GM04503 (cell line): ENCODE measurements at places on chromosomes 4 and X.
A peak's percentile ranks its signal among the peaks of the same experiment; 100 is the strongest.

DNA sequence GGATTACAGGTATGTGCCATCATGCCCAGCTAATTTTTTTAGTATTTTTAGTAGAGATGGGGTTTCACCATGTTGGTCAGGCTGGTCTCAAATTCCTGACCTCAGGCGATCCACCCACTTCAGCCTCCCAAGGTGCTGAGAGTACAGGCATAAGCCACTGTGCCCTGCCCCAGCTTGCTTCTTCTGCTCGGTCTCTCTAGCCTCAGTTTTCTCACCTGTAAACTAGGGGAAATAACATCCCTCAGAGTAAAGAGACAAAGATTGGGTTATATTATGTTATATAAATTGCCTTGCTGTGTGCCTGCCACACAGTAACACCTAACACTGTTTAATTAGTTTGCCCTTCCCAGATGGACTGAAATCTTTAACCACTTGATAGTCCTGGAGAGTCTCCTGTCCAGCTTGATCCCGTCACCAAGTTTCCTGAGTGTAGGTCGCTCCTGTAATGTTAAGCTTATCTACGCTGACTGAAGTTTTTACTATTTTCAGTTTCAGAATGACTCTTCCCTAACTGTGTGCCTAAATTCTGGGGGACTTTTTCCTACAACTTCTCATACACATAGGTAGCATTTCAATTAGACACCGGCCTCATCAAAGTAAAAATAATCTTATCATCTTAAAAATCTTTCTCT is 412.7 kb upstream of the TENM3 start:
- no peak for DNase-seq

DNA sequence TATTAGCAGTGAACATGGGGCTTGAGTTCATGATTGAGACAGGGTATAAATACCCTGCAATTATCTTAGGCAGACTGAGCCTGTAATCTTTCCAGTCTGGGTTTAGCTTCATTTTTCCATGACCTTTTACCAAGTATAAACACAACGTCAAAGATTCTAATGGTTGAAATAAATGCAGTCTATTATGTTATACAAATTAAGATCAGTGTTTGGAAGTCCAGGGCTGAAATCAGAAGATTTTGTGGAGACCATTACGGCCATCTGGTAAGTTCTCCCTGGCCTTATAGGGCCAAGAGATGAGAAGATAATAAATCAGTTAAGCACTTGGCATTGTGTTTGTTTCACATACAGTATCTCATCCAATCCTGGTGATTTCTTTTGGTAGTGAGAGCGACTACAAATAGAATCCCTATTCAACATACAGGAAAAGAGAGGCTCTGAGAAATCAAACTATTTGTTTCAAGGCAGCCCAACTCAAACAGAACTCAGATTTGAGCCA is 425.8 kb downstream of the PACRGL start:
- DNase-seq = no peak

DNA sequence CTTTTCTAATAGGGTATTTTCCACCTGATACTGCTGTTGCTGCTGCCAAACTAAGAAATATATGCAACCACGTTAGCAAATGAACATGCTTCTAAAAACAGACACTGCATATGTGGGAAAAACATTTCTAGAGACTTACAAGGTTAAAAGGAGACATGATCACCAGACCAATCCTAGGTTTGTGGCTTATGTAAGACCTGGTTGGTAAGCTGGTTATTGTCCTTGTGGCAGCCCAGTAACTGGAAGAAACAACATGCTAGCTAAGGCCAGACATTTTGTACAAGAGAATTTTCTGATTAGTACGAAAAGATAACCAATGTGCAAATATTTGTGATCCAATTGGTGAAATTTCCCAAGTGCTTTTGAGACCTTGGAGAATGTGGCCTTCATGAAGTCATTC is 112.0 kb downstream of the AFF2 start:
- DNase-seq = no peak

- no peak for DNase-seq
These were observed 7.2 kb downstream of the PDHA1 start for GRCh38 chrX:19350941-19351384.

DNA sequence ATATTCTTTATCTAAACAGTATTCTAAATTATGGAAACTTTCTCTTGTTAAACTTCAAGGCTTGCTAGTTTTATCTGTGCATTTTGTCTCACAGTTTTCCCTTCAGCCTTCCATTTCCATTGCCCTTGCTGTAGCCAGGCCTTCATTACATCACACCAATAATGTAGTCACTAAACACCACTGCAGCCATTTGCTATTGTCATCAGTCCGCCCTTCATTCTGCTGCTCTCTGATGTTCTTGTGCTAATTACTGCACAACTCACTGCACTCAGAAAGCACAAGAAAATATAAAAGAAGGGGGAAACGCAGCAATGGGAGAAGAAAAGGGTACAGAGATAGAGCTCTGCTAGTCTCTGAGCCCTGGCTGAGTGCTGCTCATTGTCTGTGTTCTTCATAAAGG is 239.6 kb upstream of the FSTL5 start:
- no peak for DNase-seq

DNA sequence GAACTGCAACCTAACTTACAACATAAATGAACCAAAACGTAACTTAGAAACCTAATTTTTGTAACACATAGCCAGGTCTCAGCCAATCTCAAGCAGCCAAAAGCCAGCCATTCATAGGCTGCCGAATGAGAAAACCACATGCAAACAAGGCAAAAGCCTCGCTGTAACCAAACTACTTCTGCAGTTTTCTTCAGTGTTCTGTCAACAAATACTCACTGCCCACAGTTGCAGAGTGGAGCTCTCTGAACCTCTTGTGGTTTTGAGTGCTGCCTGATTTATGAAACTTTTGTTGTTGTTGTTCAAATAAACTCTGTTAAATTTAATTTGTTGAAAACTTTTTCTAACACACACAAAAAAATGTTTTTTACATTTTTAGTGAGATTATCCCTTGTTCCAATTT is 251.2 kb downstream of the PAPSS1 start:
- no peak for DNase-seq

DNA sequence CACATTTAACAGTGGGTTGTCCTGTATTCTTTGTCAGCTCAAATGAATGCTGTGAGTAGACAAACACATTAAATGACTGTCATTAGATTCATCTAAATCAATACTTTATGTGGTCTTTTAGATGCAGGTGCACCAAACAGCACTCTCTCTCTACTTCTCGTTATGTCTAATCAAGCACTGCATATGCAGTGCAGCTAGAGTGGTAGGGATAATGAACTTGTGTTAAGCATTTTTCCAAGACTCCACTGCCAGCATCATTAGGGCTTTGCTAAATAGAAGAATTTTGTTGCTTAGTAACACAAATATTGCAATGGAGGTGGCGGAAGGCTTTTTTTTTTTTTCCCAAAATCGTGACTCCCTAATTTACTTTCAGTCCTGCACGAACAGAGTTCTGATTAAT is 447.0 kb upstream of the GALNT7 start:
- DNase-seq = no peak

DNA sequence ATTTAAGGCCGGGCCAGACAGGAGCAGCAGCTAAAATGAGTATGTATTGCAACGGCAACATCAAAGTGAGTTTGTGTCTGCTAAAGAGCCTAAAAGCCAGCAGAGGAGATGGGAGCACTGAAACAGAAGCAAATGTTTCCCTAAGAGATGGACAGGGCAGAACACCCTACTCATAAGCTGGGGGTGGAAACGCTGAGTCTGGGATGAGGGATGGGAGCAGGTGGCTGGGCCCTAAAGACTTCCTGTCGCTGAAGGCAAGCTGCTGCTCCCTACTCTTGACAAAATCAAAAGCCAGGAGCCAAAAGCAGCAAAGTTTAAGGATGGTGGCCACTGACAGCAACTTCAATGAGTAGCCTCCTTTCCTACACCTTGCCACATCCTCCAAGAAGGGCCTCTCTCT is 40.6 kb upstream of the NAP1L5 start:
- no peak for DNase-seq

DNA sequence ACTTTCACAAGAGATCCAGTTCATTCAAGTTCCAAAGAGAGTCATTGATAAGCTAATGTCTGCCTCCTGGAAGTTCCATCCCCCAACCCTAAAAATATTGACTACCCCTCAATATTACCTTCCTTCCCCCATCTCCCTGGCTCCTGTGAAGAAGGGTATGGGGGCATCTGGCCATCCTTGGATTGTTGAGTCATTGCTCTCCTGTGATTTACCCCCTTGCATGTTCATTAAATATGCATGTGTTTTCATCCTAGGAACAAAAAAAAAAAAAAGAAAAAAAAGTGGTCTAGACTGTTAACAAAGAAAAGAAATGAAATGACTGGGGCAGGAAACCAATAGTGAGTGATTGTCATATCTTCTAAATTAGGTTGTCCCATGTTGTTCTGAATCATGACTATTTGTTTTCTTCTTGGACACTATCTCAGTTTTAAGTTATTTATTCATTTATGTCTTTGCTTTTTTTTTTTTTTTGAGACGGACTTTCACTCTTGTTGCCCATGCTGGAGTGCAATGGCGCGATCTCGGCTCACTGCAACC is 51.9 kb upstream of the HUWE1 start:
- no peak for DNase-seq

DNA sequence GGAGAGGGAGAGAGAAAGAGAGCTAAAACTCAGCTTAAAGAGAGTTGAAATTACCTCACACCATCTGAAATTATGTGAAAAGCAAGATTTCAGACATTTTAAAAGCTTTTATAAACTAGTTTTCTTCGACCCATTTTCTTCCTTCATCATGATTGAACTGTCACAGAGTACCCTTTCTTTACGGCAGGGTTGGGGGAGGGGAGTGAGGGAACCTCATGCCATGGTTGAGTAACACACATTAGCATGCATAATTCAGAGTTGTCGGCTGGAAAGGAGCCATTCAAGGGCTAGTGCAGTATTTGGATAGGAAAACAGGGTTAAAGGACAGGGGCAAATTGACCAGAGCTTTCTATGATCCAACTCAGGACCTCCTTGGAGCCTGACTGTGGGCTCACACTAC is 46.2 kb downstream of the PCDH19 start:
- DNase-seq = no peak

DNA sequence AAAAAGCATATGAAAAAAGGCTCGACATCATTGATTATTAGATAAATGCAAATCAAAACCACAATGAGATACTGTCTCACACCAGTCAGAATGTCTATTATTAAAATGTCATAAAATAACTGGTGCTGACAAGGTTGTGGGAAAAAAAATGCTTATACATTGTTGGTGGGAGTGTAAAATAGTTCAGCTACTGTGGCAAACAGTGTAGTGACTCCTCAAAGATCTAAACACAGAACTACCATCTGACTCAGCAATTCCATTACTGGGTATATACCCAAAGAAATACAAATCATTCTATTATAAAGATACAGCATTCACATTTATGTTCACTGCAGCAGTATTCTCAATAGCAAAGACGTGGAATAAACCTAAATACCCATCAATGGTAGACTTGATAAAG is 412.1 kb downstream of the CENPC start:
- no peak for DNase-seq

- DNase-seq = no peak
These were observed 80.9 kb downstream of the MED28 start for GRCh38 chr4:17695341-17695740.

DNA sequence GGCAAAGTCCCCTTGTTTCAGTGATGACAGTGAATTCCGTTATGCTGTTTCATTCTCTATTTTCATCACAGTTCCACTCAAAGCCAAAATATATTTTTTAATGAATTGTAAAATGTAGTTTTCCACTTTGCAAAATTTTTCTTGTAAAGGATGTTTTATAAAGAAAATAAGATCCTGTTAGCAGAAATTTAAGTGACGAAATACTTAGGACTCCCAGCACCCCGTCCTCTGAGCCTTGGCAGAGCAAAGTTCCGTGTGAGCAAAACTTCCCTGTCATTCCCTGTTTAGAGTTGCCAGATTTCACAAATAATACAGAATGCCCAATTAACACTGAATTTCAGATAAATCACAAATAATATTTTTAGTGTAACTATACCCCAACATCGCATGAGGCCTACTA is 81.0 kb upstream of the RBPJ start:
- DNase-seq = no peak

- no peak for DNase-seq
These were observed 22.1 kb downstream of the CD99 start for GRCh38 chrX:2712890-2713840.

GRCh38 chr4:82818664-82819662 is 20.4 kb upstream of the SCD5 start:
- DNase-seq = no peak

DNA sequence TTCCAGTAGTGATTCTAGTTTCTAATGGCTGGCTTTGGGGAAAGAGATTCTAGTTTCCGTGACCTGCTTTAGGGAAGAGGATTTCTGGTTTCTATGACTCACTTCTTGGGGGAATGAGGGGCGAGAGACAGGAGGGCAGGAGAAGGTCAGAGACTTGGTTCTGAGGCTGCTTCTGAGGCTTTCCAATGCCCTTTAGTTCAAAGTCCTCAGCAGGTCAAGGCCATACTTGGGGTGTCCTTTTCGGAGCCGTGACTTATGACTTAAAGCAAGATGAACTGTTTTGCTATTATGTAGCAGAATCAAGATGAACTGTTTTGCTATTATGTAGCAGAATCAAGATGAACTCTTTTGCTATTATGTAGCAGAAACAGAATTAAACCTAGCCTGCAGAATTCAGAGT is 52.2 kb upstream of the TLR3 start:
- DNase-seq = no peak

DNA sequence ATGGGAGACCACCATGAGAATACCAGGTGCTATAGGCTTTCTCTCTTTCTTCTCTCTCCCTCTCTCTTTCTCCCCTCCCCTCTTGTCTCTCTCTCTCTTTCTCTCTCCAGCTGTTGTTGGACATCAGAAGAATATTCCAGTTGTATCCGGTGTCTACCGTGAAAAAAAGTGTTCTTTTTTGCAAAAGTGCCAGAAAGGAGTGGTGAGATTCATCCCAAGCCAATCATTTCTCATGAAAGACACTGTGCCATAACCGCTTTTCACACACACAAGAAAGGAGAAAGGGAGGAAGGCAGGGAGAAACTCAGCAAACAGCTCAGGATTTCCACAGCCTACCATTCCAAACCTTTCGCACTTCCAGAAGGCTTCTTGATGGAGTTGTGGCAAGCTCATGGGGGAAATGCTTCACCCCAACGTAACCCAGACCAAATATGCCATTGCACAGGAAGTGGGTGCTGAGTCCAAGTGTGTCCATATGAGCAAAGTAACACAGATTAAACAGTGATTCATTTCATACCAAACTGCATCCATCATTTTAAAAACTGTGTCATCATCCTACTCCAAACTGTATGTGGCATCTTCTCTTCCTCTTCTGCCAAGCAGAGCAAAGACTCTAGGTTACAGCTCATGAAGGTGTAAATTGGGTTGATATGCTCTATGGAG is 224.0 kb downstream of the APBB2 start:
- peak; percentile 97 for DNase-seq

DNA sequence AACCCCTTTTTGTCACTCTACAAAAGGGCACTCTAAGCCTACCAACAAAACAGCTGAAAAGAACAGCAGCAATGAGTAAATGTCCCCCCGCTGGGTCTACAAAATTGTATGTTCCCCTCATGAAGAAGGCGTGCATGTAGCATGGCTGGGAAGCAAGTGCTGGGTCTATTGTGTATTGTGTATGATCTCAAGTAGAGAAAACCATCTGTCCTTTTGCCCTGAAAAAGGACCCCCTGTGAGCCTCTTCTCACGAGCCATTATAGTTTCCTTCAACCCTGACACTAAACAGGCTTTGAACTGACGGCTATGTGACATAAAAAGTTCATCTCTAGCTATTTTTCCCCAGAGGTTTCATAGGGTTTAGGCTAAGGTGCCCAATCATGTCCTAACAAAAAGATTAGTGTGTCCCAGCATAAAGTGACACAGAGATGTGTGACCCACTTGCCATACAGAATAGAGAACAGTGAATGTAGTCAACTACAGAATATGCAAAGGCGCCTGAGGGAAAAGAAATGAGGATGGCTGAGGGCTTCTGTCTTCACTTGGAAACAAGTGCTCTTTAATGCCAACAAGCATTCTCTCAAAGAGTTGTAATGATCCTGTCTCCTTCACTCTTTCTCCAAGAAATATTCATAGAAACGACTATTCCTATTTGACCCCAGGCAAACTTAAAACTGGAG is 27.3 kb downstream of the COL25A1 start:
- DNase-seq = no peak
